Amniotic epithelial cell (primary cell): ENCODE measurements at places on chromosomes 1 and 21.

GRCh38 chr1:196001188-196001587, 607.1 kb downstream of the KCNT2 start:
- no peak for DNase-seq

- peak; percentile 49 for DNase-seq
Observed at GRCh38 chr1:32716312-32717148, 14.0 kb upstream of the SYNC start.

DNA sequence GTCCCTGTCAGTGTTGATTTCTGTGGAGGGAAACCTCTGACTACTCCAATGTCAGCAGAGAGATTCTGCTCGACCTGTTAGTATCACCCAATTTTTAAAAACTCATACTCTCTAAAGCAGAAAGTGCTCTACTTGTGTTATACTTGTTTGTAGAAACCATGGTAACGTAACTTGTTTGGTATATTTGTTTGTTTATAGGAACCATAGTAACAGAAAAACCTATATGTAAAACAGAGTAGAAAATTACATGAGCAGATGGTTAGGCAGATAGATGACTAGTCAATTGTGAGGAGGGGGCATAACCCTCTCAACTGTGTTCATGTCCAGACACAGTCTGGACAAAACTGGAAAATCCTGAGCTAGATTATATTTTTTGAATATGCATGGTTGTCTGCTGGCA, 6.7 kb downstream of the TRIM45 start:
- DNase-seq: no peak

DNA sequence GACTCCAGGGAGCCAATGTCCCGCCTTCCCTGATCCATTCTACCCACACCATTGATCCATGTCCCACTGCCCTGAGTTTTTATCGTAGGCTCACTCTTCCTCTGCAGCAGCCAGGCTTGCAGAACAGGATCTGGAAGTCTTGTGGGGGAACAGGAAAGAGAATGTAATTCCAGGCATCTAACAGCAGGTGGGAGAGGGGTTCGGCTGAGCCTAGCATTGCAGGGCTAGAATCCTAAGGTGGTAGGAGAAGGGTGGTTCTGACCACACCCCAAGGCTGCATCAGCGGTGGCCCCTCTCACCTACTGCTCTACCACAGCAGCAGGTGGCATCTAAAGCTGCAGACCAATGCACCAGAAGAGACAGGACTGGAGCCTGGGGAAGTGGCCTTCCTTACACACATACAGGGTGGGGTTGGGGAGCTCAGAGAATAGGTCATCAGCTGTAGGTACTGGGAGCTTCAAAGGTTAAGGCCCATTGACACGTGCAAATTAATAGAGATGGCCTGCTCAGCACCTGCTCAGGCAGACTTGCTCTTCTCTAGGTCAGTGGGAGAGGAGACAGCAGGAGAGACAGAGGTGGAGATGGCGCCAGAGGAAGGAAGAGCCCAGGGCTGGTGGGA, 20.5 kb downstream of the KNCN start:
- DNase-seq: no peak

DNA sequence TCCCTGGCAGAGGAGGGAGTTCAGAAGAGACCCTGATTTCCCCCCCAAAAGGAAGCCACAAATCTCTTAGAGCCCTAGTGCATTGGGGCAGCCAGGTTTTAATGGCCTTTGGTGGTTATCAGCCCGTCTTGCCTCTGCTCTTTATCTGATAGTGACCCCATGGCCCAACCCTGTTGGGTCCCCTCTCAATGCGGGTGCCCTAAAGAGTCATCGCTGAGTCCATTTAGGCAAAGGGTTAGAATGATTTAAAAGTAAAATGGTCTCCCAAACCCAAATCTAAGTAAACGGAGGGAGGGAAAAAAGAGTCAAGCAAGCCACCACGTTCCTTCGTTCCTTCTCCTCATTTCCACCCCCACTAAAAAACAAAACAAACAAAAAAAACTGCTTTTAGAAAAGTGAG, 164.0 kb downstream of the RUNX1 start:
- DNase-seq: no peak

GRCh38 chr1:24805534-24806301, 60.5 kb downstream of the CLIC4 start:
- peak; percentile 75 for DNase-seq

- peak; percentile 79 for DNase-seq
Observed at GRCh38 chr1:205440476-205441317, 15.1 kb downstream of the BLACAT1 start.

DNA sequence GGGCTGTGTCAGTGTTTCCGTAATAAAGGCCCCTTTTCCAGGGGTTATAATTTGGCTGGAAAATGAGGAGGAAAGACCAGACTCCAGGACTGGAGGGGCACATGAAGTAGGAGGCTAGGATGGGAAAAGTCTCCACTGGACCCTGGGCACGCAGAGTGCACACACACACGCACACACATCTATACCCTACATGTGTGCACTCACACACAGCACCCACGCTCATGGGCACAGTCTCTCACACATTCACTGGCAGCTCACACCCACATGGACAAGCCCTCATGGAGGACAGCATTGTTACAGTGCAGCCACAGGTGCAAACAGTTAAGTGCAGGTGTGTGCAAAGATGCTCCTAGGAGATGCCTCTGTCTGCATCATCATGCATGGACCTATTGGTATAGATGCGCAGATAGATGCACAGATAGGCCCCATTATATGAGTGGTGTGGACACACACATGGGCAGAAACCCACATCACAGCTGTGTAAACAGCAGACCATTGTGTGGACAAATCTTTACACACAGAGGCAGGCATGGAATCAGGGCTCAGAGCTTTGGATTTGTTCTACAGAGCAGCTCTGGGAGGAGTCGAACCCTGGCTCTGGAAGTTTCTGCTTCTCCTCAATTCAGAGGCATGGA, 9.1 kb upstream of the RUNX3 start:
- DNase-seq: no peak

DNA sequence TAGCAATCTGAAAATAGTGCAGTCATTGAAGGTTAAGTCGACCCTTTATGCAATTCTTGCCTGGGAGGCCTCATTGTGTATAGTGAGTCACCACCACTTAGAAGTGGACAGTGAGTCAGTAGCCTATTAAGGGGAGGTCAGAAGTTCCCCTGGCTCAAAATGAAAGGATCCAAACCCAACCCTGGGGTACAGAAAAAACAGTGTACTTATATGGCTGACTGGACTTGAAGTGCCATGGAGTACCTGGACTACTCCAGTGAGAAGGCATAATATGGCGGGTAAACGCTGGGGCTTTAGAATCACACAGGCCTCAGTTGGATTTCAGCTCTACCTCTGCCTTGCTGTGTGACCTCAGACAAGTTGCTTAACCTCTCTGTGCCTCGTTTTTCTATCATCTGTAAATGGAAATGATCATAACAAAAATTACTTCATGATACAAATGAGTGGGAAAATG, 2.2 kb upstream of the BCL9 start:
- peak; percentile 96 for DNase-seq

DNA sequence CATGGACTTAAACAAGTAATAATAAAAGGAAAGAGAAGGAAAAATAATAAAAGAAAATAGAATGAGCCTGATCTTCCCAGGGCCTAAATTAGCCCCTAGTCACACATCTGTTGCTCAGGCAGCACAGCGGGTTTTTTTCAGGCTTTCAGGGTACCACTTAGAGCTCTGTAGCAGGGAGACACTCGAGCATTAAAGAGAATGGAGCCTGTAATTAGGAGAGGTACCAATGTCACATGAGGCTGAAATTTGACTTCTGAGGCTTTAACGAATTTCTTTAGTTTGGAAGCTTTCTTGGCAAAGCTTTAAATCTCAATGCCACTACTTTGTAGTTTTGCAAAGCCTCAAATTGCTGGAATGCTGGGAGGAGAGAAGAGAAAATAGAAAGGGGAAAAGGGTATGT, 116.3 kb downstream of the AK5 start:
- no peak for DNase-seq

DNA sequence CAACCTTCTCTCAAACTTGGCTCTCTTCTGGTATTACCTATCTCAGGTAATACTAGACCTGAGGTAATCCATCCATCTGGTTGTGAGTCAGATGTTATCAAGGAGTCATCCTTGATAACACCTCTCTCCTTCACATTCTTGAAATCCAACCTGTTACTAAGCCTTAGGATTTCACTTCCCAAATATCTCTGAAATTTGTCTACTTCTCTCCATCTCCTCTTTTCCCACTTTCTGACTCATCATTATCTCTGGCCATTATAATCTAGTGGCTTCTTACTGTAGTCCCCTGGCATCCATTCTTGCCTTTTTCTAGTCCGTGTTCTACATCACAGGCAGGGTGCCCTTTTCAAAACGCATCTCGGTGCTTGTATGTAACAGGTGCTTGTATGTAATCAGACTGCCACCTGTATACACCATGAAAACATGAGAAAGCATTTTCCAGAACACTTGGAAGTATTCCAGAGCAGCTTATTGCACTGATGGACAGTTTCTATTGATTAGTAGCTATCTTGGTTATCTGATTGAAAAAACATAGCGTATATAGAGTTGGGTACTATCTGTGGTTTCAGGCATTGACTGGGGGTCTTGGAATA, 4.5 kb downstream of the COG2 start:
- no peak for DNase-seq

DNA sequence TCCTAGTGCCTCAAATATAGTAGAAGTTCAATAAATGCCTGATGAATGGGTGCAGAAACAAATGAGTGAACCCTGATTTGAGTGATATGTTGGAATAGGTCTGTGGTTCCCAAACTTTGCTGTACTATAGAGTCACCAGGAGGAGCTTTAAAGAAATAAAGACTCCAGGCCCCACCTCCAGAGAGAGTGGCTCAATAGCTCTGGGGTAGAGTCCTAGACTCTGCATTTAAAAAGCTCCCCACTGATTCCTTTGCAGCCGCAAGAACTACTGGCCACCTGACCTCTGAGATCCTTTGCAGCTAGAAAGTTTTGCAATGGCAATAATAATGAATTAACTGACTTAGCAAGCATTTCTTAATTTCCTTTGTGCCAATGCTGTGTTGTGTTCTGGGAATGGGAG, 20.9 kb downstream of the TCHHL1 start:
- no peak for DNase-seq

GRCh38 chr1:86596741-86597290, 49.9 kb downstream of the CLCA4 start:
- peak; percentile 10 for DNase-seq

GRCh38 chr1:205610036-205610435, 21.8 kb downstream of the ELK4 start:
- DNase-seq: peak; percentile 57

DNA sequence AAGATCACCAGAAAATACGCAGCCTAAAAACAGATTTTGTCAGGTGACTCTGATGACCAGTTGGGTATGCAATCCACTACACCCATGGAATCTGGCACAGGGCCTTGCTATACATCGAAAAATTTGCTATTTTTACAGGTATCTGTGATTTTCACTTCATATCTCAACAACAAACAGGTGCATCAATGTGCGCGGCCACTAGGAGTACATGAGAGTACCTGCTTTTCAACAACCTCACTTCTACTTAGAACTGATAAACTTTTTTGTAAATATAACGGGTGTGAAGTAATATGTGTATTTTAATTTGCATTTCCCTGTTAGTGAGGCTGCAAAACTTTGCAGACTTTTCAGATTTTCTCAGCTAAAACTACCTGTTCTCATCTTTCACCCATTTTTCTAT, 80.8 kb downstream of the SLC45A1 start:
- DNase-seq: no peak

- peak; percentile 61 for DNase-seq
Observed at GRCh38 chr1:185074307-185074706, 28.9 kb downstream of the RNF2 start.

- no peak for DNase-seq
Observed at GRCh38 chr1:34404804-34405203, 228.1 kb downstream of the C1orf94 start.

- DNase-seq: no peak
Observed at GRCh38 chr1:17360272-17360956, 11.6 kb upstream of the PADI6 start.

GRCh38 chr1:19605967-19606366, 38.1 kb upstream of the NBL1 start:
- peak; percentile 43 for DNase-seq

GRCh38 chr1:106727171-106727570, 329.3 kb upstream of the PRMT6 start:
- DNase-seq: no peak

DNA sequence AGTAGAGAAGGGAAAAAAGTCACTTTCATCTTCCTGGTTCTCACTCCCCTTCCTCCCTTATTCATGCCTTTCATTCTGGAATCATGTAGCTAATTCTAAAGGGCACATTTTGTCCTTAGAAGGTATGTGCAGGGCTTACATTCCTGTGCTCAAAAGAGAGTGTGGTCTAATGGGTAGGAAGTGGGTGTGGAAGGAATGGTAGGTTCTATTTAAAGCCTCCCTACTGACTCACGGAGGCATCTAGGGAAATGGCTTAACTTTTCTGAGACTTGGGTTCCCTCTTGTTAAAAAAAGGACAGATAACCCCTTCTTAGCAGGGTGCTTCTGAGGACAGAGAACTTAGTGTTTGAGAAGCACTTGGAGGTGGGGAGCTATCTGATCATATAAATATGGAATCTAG, 249.3 kb upstream of the DUSP10 start:
- peak; percentile 67 for DNase-seq

- no peak for DNase-seq
Observed at GRCh38 chr1:76802094-76802493, 65.2 kb upstream of the ST6GALNAC5 start.

GRCh38 chr1:180213401-180214170, 16.5 kb upstream of the LHX4 start:
- peak; percentile 15 for DNase-seq

GRCh38 chr1:85134583-85135391, 66.0 kb downstream of the SYDE2 start:
- peak; percentile 83 for DNase-seq

- no peak for DNase-seq
Observed at GRCh38 chr21:27741736-27742135, 774.8 kb upstream of the ADAMTS5 start.

GRCh38 chr1:225481738-225482137, 53.9 kb upstream of the LBR start:
- no peak for DNase-seq

GRCh38 chr1:150575072-150575489, 4.3 kb downstream of the MCL1 start:
- DNase-seq: peak; percentile 31

- no peak for DNase-seq
Observed at GRCh38 chr21:41102281-41102680, 65.7 kb upstream of the BACE2 start.

- no peak for DNase-seq
Observed at GRCh38 chr1:167824163-167824794, 89.7 kb downstream of the ADCY10 start.

DNA sequence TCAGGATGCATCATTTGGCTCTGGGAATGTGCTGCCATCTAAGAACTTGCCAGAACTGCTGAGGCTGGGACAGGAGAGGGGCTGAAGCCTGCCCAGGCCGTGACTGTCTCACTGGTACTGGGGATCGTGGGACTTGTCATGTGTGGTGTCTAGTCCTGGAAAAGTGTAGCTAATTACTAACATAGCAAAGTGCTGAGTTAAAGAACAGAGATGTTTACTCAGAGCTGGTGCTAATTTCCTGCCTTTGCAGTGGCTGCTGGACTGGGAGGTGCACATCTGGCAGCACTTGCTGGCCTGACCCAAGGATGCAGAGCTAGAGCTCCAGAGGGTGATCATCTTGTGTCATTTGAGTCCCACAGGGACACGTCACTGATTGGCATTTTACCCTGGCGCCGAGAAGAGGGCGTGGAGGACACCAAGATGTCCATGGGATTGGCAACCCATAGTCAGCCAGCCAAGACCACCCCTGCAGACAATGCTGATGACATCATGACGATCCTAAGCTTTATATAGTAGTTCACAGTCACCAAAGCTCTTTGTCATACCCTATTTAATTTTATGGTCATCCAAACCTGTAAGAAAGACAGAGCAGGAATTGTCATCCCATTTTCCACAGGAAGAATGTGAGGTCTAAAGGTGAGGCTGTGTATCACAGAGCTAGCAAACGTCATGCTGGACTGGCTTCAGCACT, 110.1 kb upstream of the SLC44A3 start:
- DNase-seq: no peak
